Activated T-cell treated with anti-CD3 and anti-CD28 coated beads, Interleukin-2, amount 50 U/mL, for 72 hours (primary cell): ENCODE measurements at places on chromosomes 7 and 10. TPM values are rescaled to one million over a fixed set of nuclear protein-coding genes. Genes with fewer than 3 reads are reported as not detected.

GRCh38 chr10:84890706-84891105 is 562.3 kb downstream of the CCSER2 start:
- no peak overlapping the region for H3K27ac ChIP-seq
- H3K4me3 ChIP-seq: no peak overlapping the region
- H3K36me3 ChIP-seq: no peaks in the 10 kb centered on the region
- no peaks in the 10 kb centered on the region for H3K27me3 ChIP-seq
- DNase-seq: no peak

DNA sequence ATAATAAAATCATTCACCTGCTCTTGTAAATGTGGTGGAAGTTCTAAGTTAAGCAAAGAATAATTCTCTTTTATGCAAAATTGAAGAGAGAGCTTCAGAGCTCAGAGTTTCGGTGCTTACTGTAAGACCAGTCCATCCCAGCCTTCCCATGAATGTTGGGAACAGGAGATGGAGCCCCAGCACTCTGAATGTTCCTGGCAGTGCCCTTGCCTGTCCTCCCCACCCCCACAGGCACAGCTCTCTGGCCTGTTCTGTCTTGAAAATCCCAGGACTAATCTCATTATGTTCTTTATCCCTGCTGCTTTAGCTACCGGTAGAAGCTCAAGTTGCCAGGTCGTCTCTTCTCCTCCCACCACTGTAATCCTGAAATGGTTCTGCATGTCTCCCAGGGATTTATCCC is 29.1 kb upstream of the LHFPL3 start:
- no peaks in the 10 kb centered on the region for H3K36me3 ChIP-seq
- no peak overlapping the region for H3K4me3 ChIP-seq

Gene DNAH11
- not detected for total RNA-seq

DNA sequence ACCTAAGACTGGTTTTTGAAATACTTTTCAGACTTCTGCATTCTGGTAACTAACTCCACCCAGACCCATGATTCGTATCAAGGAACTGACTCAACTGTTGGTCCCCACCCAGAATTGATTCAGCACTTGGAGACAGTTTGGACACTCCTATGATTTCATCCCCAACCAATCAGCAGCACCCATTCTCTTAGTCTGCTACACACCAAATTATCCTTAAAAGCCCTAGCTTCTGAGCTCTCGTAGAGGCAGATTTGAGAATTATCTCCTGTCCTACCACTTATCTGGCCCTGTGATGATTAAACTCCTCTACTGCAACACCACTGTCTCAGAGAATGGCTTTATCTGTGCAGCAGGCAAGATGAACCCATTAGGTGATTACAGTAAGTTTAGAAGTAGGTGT is 7.7 kb upstream of the GSTO1 start:
- peaks cover 17% of the 10 kb centered on the region for H3K4me1 ChIP-seq
- H3K4me3 ChIP-seq: peak overlapping the region; percentile 12
- H3K27ac ChIP-seq: peak overlapping the region; percentile 15
- DNase-seq: peak; percentile 18
- peaks cover 31% of the 10 kb centered on the region for H3K27me3 ChIP-seq

Gene MLXIPL
- 0.14 TPM for total RNA-seq

DNA sequence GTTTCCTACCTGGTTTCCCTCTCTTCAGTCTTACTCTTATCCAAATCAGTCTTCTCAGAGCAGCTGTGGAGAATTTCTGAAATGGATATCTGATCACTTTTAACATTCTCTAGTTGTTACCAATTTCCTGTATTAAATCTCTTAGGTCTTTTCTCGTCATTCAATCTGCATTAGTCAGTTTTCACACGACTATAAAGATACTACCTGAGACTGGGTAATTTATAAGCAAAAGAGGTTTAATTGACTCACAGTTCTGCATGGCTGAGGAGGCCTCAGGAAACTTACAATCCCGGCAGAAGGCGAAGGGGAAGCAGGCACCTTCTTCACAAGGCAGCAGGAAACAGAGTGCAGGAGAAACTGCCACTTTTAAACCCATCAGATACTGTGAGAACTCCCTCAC is 444.8 kb downstream of the GATA3 start:
- H3K27me3 ChIP-seq: peaks cover 22% of the 10 kb centered on the region
- DNase-seq: no peak
- H3K4me1 ChIP-seq: peaks cover 18% of the 10 kb centered on the region
- H3K27ac ChIP-seq: no peak overlapping the region
- H3K4me3 ChIP-seq: no peak overlapping the region
